ENCODE measurements at places on chromosomes 7 and 10.
A peak's percentile ranks its signal among the peaks of the same experiment; 100 is the strongest.

- DNase-seq: no peak
These were observed 24.9 kb downstream of the GSTO2 start for GRCh38 chr10:104293781-104294321.

DNA sequence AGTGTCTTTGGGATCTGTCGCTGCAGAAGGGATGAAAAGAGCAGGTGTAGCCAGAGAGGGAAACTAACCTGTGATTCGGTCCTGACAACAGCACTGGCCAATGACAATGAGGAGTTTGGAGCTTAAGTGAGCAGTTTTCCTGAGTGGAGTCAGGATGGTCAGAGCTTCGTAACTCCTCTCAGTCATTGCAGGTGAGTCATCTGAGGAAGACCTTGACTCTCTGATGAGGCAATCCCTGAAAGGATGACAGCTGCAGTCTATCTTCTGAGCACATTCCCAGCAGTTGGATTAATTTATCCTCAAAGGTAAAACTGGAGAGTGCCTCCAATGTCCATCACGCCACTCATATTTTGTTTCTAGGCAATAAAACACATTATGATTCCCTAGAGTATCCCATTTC is 401.9 kb downstream of the POM121L12 start:
- DNase-seq: no peak

- peak; percentile 11 for DNase-seq
These were observed 5.6 kb downstream of the GPR15LG start for GRCh38 chr10:84179059-84179710.

DNA sequence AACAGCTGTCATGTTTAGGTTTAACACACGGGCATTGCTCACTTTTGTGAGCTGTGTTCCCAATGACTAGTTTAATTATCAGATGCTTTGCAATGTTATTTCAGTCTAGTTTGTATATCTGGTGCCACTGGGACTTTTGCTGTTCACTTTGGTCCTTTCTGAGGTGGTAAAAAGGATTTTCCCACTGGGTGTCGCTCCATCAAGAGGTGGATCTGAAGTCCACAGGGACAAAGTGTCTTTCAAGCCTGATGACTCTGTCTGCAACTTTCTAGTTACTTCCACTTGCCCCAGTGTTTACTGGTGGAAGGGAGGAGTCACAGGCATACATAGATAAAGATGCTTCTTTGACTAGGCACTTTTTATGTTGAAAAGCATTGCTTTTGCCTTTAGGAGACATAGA is 242.2 kb downstream of the HGF start:
- no peak for DNase-seq

DNA sequence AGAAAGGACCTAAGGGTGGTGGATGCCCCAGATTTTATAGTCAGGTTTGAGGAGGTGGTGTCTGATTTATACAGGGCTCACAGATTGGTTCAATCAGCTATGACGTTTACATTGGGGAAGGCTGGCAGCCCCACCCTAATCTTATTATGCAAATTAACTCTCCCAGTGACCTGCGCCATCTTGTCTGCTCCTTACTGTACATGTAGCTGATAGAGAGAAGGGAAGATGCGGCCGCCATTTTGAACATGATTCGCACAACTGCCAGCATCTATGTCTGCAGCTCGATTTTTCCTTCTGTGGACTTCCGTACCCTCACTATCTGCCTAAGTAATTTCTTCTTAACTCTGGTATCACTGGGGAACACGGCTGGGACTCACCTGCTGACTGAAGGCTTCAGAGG is 619.0 kb upstream of the DPP6 start:
- DNase-seq: no peak

GRCh38 chr7:16776053-16776452 is 22.5 kb downstream of the TSPAN13 start:
- DNase-seq: no peak

- no peak for DNase-seq
These were observed 60.5 kb downstream of the OR13A1 start for GRCh38 chr10:45254892-45255291.

DNA sequence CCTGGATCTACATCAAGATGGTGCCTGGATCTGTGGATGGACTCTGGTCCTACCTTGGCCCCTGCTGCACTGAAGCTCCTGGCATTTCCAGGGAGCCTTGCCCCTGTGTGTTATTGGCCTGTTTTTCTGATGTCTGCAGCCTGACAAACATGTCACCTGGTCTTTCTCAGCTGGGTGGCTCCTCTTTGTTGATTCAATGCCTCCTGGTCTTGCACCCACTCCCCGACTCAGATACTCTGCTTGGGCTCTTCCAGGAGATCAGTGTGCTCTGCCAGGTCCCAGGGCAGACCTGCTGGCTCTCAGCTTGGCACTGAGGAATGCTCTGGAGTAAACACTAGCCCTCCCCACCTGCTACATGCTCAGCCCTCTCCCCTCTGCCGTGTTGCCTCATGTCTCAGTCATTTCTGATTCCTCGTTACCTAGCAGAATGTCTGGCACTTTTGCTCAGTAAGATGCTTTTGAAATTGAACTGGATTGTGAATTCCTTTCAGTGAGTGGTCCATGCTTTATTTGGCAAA is 253.3 kb upstream of the BMPER start:
- DNase-seq: no peak

DNA sequence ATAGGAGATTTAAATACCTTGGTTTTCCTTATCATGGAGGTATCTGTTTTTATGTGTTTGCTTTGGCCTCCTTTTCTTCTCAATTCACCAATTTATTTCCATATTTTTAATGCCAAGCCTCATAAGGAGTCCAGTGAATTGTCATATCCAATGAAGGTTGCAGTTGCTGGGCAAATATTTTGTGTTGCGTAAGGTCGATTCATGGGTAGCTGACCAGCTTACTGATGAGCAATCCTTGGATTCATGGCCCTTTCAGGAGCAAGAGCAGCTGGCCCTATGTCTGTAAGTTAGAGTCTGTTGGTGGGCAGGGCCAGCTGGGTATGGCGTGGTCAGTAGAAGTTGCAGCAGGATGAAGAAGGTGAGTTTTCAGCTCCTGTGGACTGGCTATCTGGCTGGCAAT is 182.9 kb downstream of the PFKFB3 start:
- DNase-seq: no peak

DNA sequence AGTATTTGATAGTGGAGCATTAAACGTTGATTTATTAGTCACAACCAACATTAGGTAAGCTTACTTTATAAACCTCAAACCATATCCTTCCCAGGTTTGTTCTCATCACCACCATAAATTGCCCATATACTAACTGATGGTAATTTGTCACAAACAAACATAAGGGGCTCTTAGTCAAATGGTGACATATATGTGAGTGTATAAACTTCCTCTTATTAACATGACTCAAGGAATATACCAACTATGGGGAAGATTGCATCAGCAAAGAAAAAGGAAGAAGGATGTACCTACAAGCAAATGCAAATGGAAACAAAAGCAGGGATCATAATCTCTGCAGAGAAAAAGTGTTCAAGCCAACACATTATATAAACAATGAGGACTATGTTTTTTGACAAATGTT is 418.2 kb upstream of the AKR1E2 start:
- no peak for DNase-seq

- DNase-seq: no peak
These were observed 28.8 kb upstream of the DNAH11 start for GRCh38 chr7:21514062-21514461.

- DNase-seq: no peak
These were observed 17.1 kb downstream of the STK32C start for GRCh38 chr10:132290631-132291030.

GRCh38 chr10:1041514-1041913 is 7.4 kb downstream of the IDI1 start:
- no peak for DNase-seq

DNA sequence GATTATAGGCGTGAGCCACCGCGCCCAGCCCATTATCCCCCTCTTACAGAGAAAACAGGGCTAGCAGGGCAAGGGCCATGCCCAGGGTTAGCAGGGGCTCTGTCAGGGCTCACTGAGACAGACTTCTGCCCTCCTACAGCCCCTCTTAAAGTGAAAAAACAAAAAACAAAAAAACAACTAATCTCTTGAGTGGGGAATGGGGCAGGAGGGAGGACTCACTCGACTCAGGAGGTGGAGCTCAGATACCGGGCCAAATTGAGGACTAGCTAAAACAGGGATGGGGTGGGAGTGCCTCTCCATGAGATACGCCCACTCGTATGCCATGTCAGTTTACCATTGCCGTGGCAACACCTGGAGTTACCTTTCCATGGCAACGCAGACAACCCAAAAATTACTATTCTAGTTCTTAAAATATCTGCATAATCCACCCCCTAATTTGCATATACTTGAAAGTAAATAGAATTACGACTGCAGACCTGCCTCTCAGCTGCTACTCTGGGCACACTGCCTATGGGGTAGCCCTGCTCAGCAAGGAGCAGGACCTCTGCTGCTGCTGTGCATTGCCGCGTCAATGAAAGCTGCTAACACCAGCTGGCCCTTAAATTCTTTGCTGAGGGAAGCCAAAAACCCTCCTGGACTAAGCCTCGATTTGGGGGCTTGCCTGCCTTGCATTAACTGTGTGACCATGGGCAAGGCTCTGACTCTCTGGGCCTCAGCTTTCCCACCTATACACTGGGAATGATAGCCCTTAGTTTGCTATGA is 13.4 kb downstream of the SSC4D start:
- no peak for DNase-seq

GRCh38 chr10:43136995-43137716 is 1.1 kb upstream of the CSGALNACT2 start:
- no peak for DNase-seq

DNA sequence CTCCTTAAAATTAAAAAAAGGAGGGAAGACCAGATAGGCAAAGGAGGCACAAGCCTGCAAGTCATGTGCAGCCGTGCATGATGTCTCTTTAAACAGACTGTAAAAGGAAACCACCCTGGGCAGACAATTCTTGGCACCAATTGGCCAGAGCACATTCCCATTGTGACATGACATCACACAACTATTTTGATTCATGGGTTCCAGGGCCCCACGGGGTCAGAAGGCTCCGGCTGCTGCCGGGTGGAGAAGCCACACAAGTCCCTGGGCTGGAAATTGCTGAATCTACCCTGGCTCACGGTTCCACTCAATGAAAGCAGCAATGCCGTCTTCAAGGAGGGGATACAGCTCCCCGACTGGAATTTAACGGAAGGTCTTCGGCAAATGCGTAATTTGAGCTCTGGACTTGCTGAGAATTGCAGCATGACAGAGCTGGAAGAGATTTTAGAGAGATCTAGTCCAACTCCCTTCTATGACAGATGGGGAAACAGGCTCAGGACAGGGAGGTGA is 140.5 kb downstream of the PRKAG2 start:
- DNase-seq: no peak

GRCh38 chr7:80131675-80132435 is 2.8 kb upstream of the GNAI1 start:
- no peak for DNase-seq

- no peak for DNase-seq
These were observed 3.9 kb upstream of the CNNM1 start for GRCh38 chr10:99325281-99325680.

DNA sequence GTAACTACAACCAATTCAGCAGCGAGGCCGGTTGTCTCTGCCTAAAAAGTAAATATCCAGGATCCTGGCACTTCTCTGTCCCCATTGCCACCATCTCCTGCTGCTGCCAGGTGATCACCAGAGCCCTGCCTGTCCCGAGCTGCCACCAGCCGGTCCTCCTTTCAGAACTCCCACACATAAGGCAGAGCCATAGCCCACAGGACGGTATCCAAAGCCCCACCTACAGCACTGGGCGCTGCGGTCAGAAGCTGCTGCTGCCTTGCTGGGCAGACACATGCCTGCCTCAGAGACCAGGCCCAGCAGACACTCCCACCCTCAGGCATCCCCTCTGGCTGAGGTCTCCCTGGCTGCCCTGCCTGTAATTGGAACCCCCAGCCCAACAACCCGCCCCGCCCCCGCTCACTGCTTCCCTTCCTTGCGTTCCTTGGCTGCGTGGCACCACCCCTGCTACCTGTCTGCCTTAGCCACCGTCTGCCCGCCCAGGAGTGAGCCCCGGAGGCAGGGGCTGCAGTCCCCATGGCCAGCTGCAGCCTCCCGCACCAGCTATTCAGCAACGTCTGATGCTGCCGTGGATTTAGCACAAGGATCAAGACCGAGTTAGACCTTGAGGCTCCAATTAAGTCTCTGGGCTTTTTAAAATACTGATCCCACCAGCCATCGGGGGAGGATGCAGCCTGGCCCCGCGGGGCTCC is 100.7 kb downstream of the CYTH3 start:
- no peak for DNase-seq

DNA sequence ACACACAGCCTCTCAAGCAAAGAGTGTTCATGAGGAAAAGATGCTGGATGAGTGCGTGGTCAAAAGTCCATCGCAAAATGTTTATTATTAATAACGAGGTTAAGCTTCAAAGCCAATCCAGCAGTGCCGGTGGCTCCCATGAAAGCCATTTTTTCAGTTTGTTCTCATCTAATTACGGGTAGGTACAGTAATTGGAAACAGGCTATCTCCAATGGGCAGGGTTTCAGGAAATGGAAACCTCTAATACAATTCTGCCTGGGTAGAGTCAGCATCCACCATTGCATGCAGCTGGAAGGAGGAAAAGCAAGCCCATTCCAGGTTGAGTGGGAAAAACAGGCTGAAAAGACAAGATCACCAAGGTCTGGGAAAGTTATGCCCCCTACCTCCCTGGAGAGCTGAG is 57.4 kb downstream of the GPAM start:
- no peak for DNase-seq

DNA sequence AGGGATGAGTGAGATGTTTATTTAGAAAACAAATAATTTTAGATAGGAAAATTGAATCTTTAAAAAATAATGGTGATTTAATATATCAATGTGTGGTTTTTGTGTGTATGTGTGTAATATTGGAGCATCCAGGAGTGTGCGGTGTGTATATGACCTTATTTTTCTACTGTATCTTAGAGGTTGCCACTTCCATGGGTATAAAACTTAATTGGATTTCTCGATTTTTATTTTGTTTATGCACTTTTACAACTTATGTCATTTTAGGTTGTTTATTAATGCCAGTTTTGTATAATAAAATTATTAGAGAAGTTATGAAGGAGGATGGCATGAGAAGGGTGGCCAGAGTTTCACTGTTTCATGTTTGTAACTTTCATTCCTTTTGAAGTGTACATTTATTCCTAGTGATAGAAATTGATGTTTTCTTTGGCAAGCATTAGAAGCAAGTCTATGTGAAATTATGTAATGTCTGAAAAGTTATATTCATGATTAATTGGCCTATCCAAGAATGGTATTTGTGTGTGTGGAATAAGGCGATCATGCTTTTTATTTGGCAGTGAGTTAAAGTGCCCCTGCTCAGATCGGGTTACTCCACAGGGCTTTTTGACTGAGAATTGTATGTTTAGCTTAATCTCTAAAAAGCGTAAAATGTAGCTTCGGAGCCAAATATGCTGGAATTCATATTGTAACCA is 110.3 kb downstream of the KAT6B start:
- DNase-seq: no peak

DNA sequence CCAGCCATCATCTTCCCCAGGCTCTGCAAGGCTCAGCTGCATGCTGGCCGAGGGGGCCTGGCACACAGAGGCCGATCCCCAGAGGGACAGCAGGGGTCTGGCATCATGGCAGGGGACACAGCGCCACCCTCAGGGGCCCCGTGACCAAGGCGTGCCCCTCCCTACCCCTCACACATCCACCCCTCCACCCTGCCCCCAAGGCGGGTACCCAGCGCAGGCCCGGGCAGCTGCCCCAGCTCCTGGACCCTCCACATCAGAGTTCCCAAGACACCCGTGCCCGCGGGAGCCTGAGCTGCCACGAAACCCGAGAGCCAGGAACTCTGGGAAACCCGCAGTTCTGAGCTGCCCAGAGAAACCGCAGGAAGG is 46.5 kb upstream of the TNRC18 start:
- no peak for DNase-seq
